ENCODE measurements at places on chromosomes 3 and 15.

GRCh38 chr3:131819381-131820055 is 215.3 kb downstream of the CPNE4 start:
- no peak for DNase-seq

GRCh38 chr3:183213415-183214276 is 39.4 kb upstream of the B3GNT5 start:
- DNase-seq: no peak

DNA sequence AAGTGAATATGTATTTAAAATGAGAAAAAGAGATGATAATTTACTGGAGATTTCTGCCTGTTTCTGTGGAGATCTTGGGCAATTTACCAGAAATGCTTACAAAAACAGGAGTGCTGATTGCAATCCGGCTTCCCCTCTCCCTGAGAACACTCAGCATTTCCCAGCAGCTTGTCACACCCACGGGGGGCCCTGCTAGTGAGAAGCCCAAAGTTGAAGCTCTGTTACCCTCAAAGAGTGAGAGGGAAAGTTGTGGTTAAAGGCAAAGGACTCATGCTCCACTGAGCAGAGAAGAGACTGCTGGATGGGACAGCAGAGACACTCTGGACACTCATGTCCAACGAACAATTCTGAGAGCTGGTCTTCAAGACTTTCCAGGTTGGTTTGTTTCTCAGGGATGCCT is 2.9 kb downstream of the MCTP2 start:
- DNase-seq: no peak

DNA sequence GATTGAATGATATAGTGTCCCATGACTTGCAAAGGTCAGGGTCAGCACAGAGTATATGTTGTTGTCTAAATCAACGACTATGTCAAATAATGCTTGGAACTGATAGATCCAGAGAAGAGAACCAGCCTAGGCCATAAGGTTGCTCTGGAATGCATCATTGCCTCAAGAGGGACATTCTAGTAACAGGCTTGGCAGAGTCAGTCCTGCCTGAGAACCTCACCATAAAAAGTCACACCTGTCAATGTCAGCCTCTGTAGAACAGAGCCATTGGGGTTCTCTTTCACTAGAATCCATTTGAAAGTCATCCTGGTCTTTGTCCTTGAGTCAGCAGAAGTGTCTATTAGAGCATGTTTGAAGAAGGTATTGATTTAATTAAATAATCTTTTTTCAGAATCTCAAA is 31.4 kb upstream of the UBE3A start:
- no peak for DNase-seq

DNA sequence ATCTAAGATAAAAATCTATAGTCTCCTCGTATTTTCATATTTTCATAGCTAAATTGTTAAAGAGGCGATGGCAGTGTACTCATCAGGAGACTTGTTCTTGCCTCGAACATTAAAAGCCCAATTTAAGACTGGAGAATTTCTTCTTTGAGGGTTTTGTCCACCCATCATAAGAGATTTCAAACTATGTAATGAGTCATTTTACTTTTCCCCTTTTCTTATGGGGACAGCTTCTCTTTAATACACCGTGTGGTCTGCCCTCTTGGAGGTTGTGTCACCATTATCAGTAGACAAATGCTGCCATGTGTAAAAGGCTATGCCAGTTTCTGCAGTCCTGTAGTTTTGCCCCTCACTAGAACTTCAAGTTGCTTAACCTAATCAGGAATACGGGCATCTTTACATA is 16.9 kb downstream of the TGFBR2 start:
- DNase-seq: no peak

GRCh38 chr3:188139466-188139865 is 14.5 kb upstream of the LPP start:
- no peak for DNase-seq

- peak; percentile 11 for DNase-seq
These were observed 10.1 kb downstream of the SCN10A start for GRCh38 chr3:38805765-38806386.

DNA sequence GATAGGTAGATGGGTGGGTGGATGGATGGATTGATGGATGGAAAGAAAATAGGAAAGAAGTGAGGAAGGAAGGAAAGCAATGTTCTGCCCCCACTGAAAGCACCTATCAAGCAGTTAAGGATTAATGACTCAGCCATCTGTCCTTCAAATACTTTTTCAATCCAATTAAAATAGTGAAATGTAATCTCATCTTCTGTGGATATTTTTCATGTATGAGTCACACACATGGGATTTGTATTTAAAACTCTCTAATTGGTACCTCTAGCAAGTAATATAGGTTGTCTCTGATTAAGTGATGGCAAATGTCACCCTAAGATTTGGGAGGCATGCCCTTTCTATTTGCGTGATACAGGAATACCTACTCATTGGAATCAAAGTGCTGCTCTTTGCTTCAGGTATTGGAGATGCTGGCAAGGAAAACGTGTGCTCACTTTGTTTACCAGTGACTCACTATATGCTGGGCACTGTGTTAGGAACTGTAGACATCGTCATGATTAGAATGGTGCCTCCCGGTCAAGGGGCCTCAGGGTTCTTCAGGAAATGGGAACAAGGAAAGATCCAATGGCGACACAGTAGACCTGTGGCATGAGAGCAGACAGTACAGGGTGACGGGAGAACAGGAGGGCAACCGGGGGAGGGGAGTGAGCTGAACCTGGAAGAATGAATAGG is 230.1 kb downstream of the CLSTN2 start:
- no peak for DNase-seq

- no peak for DNase-seq
These were observed 9.1 kb downstream of the RAB43 start for GRCh38 chr3:129112308-129113052.

DNA sequence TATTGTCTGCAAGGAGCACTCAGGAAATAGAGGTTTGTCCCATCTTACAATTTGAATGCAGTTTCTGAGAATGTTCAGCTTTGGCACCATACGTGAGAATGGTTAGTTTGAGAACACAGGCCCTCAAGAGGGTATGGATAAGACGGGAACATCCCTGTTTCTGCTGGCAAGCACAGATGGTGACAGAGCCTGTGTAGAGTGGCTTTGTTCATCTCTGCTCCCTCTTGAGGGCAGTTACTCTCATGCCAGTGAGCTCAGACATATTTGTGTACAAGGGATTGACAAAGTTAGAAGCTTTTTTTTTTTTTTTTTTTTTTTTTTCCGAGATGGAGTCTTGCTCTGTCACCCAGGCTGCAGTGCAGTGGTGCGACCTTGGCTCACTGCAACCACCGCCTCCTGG is 71.5 kb upstream of the FILIP1L start:
- DNase-seq: no peak

GRCh38 chr3:74507691-74508090 is 106.8 kb downstream of the CNTN3 start:
- DNase-seq: no peak

- DNase-seq: no peak
These were observed 54.3 kb upstream of the SEC61A1 start for GRCh38 chr3:127997961-127998360.

DNA sequence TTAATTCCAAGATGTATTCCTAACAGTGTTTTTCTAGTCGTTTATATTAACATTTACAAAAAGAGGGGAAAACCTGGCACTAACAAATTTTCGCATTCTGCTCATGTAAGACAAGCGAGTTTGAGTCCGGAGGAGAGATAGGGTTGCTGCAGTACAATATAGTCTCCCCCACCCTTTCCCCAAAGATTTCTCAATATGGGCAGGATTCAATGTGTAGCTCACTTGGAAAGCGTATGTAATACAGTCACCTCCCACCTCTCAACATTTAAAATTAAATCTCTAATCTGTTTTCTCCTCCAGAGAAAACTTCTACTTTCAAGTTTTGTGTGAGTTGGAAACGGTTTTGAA is 57.9 kb downstream of the CMSS1 start:
- no peak for DNase-seq

DNA sequence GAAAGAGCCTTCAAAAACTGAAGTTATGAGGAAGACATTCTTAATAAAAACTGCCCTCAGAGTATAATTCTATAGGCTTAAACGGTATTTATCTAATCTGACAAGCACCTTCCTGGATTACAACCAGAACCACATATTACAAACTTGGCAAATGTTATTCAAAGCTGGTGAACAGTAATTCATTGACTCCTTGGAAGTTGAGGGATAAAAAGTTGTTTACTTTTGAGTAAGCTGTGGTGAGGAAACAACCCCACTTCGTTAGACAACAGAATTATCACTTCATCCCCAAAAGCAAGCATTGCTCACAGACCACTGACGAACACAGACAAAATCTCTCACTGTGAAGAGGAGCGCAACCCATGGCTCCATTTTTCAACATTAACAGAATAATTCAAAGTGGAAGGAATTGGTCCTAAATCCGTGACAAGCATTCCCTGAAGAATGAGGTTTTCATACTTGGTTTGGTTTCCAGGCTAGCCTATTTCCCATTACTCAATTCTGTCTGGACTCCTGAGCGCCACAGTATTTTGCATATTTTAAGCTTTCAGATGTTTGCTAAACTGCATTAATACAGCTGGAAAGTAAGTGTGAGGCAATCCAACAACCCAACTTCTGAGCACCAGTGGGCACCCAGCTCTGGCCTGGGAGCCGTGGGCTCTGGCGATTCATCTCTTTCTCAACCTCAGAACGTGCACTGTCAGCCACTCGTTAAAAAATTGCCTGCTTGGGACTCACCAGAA is 32.7 kb downstream of the LRIG1 start:
- DNase-seq: no peak

- DNase-seq: no peak
These were observed 44.5 kb downstream of the SCAP start for GRCh38 chr3:47431225-47431624.

GRCh38 chr3:46677411-46677726 is 16.1 kb downstream of the ALS2CL start:
- DNase-seq: no peak

DNA sequence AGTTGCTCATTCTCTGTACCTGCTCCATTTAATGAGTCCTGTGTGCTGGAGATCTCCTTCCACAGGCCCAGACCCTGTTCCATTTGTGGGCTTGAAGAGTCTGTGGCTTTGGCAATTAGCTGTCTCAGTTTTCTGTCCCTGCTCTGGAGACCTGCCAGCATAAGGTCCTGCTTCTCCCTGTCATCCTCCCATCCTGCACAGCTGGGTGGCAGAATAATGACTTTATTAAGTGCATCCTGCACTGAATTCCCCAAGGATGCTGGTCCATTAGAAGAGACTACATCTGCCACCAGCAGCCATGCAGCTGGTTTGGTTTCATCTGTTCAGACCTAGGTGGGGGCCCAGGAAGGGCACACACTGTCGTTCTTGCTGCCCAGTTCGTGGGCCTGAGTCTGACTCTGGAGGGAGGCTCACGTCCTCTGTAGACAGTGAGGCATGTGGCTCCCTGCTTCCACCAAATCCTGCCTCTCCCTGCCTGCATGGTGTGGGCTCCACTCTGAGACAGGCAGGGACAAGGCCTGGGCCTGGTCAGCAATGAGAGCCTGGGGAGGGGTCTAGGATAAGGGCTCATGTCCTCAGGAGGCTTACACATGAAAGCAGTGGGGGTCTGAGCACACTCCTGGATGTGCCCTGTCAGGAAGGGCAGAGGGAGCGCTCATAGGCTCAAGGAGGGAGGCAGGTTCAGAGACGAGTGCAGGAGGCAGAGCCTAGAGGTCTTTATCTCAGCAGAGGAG is 78.4 kb upstream of the PRR23E start:
- no peak for DNase-seq

GRCh38 chr3:147049305-147049704 is 357.0 kb downstream of the ZIC4 start:
- no peak for DNase-seq

DNA sequence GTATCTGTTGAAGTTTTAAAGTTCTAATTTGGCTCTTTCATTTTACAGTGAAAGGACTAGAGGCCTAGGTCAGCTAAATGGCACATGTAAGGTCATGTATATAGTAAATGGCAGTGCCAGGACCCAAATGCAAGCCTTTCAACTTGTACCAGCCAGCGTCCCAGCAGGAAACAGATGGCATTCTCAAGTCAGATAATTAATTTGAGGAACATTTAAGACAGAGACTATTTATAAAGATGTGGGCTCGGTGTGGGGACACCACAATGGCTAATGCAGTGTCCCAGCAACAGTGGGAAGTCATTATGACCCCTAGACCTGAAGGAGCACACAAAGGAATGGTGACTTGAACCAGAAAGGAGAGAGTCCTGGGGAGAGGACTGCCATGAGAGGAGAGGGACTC is 6.1 kb downstream of the MINDY4B start:
- no peak for DNase-seq

DNA sequence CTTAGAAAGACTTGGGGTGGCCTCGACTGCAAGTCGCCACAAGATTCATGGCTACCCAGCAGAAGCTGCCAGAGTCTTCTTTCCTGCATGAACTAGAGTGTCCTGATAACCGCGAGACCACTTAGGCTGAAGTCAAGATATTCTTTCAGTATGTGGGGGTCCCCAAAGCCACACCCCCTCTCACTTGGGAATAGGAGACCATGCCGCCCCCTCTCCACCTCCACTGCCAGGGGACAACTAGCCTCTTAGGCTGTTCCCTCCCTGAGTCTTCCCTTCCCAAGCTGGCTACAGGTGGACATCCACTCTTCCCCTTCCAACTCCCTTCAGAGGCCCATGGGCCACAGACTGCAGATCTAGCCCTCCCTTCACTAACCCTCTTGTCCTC is 1.3 kb upstream of the CCDC12 start:
- DNase-seq: no peak

DNA sequence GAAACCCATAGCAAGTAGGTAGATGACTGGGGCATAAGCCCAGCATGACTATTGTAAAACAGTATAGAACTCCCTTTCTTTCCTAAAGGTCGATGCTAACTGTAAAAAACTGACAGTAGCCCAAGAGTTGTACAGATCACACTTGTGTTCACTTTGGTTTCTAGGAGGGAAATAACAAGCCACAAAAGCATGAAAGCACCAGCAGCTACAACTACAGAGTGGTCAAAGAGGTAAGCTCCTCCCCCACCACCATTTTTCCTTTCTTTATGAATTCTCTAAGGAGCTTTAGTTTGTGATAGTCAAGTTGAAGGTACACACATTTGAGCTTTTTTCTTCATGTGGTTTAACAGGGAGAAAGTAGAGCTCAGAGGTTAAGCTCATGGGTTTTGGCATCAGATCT is 191.0 kb downstream of the ITPR1 start:
- DNase-seq: no peak

- DNase-seq: no peak
These were observed 62.9 kb downstream of the RPLP1 start for GRCh38 chr15:69515508-69515907.

GRCh38 chr15:70589221-70589620 is 174.1 kb downstream of the UACA start:
- no peak for DNase-seq

DNA sequence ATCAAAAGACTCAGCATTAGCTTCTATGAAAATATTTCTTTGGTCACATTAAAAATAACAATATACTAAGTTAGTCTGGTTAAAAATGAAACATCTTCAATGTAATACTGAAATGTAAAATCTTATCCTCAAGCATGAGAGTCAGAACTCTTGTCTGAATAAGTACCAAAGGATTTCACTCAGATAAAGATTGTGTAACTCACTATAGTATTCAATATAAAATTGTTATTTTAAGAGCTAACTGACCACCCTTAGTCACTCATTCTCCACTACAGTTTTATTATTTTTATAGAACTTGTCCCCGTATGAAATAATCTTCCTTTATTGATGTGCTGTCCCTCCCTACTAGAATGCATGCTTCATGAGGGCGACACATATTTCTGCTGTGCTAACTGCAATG is 426.3 kb downstream of the MECOM start:
- DNase-seq: no peak
